Tongue (tissue), 3 donors: ENCODE measurements at places on chromosomes 2 and 18. TPM values are rescaled to one million over a fixed set of nuclear protein-coding genes. Genes with fewer than 3 reads are reported as not detected.

The CFAP53 gene
- 0.31 TPM for total RNA-seq

The LIPG gene
- 2.9 TPM for total RNA-seq

DNA sequence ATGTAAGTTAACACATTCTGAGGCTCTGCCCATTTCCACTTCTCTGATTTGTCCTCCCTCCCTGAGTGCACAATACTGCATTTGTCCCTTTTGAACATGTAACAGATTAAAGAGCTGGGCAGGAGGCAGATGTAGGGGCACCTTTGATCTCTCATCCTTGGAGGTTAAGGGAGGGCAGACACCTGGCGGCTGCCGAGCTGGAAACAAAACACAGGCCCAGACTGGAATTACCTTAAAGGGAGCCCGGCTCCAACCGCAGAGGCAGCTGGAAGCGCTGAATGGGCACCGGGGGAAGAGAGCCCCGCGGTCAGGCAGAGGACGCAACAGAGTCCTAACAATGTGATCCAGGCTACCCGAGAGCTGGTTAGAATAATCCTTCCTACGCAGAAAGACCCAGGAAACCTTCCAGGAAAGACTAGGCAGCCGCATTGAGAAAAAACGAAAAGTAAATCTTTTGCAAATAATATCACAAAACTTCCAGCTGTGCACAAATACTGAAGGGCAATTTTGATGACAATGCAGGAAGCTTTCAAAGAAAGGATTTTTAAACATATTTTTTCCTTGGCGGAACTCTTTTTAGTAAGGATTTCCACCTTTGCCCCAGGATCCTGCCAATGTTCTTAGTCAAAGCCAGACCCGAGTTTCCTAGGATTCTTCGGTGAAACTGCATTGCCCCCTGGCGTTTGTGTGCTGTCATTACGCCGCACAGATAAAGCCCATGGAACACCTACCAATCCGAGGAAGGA, 216.0 kb downstream of the TGIF1 start:
- peak; percentile 95 for DNase-seq

- DNase-seq = peak; percentile 96
These were observed 756 bp upstream of the OST4 start for GRCh38 chr2:27071990-27072830.

DNA sequence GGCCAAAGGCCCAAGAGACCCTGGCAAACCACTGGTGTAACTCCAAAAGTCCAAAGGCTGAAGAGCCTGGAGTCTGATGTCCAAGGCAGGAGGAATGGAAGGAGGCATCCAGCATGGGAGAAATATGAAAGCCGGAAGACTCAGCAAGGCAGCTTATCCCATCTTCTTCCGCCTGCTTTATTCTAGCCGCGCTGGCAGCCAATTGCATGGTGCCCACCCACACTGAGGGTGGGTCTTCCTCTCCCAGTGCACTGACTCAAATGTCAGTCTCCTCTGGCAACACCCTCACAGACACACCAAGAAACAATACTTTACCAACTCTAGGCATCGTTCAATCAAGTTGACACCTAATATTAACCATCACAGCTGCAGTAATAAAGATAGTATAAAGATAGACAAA, 34.1 kb downstream of the MAPK4 start:
- DNase-seq = no peak

- DNase-seq = no peak
These were observed 45.2 kb downstream of the EIF2AK3 start for GRCh38 chr2:88582030-88582429.
